CD8-positive, alpha-beta T cell (primary cell): ENCODE measurements at places on chromosomes 3 and 15.

- peak; percentile 81 for DNase-seq
Measured at GRCh38 chr15:70488002-70488605, 275.3 kb downstream of the UACA start.

DNA sequence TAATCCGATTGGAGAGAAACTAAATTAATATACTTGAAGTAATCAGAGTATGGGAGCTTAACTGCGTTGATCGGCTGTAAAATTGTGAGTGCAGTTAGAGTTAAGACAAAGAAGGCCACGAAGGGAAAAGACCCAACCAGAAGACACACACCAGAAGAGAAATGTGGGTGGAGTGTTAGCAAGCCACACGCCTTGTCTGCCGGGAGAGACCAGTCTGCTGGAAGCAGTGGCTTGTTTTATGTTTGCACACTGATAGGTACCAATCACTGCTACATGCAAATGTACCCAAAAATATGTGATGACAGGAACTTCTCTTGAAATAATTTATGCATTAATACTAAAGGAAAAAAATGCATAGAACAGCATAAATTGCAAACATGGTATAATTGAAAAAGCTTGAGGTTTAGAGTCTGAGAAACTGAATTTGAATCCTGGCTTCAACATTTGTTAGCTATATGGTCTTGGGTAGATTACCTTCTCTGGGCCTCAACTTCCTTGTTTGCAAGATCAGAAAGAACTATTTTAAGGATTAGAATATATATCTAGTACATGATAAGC lies 23.1 kb downstream of the EEFSEC start:
- DNase-seq = no peak

DNA sequence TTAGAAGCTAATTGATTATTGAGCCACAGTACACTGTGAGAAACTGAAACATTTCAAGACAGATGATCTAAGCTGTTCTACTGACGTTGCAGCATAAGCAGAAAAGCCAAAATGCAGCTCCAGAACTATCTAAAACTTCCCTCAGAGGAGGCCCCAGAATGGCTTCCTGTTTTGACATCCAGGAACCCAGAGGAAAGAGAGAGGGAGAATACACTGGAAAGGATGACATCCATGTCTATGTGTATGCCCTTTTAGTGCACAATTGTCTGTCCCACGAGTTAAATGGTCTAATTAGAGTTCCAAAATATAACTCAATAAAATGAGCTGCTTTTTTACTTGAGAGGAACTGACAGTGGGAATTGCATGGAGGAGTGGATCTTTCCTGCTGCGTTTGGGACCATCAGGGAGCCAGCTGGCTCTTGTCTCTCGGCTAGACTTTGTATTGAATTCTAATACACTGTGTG lies 688.1 kb downstream of the ZNF385D start:
- DNase-seq = no peak

DNA sequence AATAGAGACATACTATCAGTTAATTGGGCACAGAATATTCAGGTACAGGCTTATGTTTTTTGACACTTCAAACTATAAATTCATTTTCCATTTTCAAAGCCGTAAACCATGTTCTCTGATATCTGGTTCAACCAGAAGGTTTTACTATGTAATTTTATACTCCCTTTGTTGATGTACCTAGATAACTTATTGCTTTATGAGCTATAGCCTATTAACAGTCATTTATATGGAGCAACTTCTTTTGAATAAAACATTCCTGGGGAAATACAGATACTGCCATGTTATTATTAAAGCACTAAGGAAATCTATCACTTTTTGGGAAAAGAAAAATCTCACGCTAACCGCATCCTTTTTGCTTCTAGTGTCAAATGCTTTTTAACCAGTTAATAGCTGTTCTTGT lies 505.6 kb downstream of the PYDC2 start:
- no peak for DNase-seq

GRCh38 chr3:134340362-134340981 lies 33.8 kb downstream of the AMOTL2 start:
- no peak for DNase-seq

GRCh38 chr3:69787436-69788168 lies 48.3 kb downstream of the MITF start:
- no peak for DNase-seq

DNA sequence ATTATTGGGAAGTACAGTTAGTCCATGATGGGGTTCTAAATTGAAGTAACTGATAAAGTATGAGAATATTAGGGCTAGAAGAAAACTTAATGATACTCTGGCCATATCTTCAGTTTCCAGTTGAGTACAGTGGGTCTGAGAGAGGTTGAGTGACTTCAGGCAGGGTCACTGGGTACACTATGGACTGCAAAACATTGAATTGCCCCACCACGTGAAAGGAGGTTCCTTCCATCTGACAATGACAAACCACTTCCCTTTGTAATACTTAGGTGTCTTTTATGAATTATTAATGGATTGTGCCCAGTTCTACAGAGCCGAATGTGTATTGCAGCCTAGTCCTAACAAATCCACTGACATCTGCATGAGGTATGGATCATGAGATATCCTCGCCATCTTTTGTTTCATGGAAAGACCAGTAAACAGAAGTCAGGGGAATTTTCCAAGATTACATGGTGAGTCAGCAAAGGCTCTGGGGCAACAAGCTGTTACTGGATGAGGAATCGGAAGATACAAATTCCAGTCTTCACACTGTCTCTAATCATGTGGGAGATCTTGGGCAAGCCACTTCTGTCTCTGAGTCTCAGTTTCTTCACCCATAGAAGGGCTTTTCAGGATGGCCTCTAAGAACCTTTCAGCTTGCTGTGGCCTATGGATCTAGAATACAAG lies 66.5 kb upstream of the BCL6 start:
- DNase-seq = no peak

GRCh38 chr3:153032891-153033290 lies 129.1 kb upstream of the RAP2B start:
- DNase-seq = no peak

- DNase-seq = no peak
Measured at GRCh38 chr3:71201939-71202338, 381.6 kb downstream of the FOXP1 start.

DNA sequence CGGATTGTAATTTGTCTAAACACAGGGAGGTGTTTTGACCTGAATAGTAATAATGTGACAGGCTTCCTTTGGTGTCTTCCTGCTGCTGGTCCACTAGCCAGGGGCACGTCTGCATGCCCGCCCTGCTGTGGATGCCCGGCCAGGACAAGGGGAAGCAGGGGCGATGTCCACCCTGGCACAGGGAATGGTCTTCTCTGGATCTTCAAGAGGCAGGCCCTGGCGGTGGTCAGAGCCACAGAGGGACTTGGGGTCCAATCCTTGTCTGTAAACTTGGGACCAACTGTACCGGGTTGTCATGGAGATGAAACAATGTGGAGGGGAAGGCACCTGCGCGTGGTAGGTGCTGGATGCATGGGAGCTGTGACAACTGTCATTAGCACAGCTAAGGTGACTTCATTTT lies 134.1 kb downstream of the RPLP1 start:
- no peak for DNase-seq

DNA sequence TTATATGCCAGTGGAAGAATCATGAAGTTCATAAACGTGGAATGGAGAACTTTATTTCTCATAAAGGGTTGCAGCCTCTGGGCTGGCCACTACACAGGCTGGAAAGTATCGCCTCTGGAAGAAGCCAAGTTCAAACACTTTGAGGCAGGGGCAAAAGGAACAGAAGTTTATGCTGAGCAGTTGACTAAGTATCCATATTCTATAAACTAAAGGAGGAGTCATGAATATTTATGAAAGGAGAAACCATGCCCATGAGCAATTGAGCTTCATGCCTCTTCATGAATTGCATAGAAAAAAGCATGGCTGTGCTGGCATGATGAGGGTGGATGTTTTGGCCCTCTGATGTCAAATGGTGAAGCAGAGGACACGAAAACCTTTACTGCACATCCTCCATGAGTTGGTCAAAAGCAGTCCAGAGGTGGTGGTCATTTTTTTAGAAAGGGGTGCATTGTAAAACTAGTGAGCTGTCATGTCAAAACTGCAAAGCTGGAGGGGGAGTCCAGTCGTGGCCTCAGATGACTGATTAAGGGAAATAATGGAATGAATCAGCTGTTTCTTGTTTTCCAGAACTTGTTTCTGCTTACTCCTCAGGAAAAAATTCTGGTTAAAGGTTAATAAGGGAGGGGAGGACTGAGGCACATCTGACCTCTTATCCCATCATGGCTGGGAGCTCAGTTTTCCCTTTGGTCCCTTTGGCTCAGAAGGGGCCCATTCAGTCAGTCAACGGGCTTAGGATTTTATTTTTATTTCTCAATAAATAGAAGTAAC lies 276.7 kb downstream of the CHL1 start:
- DNase-seq = no peak

GRCh38 chr3:16433701-16434151 lies 79.8 kb downstream of the RFTN1 start:
- DNase-seq = peak; percentile 12

- no peak for DNase-seq
Measured at GRCh38 chr15:100842756-100843730, 36.6 kb upstream of the ALDH1A3 start.

DNA sequence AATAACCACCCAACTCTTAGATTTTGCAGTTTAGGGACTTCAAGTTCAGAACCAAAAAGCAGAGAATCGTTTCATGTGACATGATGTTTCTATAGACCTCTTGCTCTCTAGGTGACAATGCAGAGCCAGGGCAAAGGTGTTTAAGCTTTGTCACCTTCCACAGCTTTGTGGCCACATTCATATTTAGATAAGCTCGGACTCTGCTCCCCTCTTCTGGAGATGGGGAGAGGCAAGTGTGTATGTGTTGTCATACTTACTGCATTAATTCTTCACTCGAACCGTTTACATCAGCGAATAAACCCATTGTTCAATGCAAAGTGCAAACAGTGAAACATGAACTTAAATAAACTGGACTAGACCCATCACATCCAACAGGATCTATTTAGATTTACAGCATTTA lies 33.2 kb downstream of the ST3GAL6 start:
- no peak for DNase-seq

DNA sequence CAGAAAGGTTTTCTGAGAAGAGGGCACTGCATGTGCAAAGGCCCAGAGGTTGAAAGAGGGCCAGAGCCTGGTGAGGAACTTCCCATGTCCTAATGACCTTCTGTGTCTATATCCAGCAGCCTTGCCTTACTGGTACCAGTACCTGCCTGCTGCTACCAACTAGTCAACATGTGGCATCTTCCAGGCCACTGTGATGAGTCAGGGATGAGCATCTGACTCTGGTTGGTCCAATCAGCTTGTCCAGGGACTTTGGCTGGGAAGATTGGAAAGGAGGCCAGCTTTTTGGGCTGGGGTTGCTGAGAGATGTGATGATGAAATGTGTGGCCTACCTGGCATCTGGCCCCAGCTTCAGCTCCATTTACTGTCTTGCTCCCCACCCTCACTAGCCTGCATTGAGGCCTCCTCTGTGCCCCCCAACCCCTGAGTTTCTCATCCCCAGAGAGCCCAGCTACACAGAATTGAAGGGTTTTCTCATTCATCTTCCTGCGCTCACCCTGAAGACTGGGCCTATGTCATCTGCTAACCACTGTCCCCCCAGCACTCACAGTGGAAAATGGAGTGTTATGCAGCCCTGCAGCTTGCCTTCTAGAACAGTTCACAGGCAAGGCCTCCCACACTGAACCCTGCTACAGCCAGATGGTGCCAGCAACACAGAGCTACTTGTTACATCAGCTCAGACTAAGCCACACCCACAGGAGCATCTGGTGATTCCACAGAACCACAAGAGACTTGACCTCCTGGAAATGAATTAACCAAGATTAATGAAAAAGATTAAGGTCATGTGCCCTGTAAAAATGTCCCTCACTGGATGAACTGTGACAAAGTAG lies 1.3 kb upstream of the TWF2 start:
- no peak for DNase-seq

- no peak for DNase-seq
Measured at GRCh38 chr3:47996440-47996839, 19.8 kb downstream of the MAP4 start.

DNA sequence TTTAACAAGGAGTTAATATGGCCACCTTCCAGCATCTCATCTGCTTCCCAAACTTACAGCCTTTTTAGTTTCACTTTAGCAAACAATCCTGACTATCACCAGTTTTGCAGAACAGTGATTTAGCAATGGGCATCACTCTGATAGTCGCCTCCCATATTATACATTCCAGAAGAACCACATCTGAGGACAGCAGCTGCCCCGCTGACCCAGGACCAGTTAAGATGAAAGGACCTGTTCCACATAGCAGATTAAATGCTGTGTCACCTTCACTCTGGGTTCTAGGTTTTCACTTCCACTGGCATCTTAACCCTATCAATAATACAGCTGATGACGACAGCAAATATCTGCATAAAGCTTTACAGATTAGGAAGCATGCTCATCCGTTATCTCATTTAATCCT lies 99.8 kb downstream of the TRIM69 start:
- DNase-seq = no peak

DNA sequence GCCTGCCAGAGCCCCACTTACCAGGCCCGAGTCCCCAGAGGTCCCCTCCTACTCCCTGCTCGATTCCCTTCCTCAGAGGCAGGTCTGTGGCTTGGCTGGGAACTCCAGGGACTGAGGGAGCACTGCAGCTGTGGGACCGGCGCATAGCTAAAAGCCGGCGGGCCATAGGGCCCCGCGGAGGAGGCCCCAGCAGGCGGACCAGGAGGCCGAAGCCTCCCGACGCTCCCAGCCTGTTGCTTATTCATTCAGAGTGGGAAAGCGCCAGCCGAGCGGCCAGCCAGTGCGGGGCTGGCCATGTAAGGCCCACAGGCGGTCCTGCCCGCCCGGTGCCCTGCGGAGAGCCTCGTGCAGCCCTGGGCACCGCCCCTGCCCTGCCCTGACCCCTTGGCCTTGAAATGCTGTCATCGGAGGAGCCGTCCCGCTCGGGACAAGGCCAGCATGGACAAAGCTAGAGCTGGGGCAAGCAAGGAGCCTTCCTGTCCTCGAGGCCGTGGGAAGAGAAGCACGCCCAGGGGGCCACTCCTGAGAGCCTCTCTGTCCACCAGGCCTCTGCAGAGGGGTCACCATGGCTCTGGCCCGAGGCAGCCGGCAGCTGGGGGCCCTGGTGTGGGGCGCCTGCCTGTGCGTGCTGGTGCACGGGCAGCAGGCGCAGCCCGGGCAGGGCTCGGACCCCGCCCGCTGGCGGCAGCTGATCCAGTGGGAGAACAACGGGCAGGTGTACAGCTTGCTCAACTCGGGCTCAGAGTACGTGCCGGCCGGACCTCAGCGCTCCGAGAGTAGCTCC lies at the start of gene LOXL1:
Gene LOXL1 (plus strand): TSS at position 244 of the 784 bp plus-strand sequence. CDS start 322 bp downstream, at position 566.
- DNase-seq = no peak

GRCh38 chr3:72738752-72739530 lies 109.3 kb downstream of the SHQ1 start:
- DNase-seq = peak; percentile 70
